ENCODE measurements at places on chromosomes 16 and 17.

DNA sequence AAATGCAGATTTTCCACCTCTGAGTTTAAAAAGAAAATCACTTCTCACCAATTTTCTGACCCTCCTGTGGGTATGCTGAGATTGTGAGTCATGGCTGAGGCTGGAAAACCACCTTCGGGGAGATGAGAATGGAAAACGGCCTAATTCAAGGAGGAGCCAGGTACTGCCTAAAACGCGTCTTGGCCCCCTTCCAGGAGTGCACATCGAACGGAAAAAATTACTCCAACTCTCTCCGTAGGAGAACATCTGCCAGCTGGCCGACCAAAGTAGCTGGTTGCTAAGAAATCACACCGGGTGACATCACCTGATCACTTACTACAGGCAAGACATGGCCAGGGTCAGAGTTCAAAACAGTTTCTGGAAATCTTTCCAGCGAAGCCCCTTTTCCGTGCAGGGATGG is 107.6 kb downstream of the ZNF423 start:
- peak; percentile 89 for DNase-seq

GRCh38 chr16:85253084-85253941 is 141.0 kb upstream of the CIBAR2 start:
- no peak for DNase-seq

DNA sequence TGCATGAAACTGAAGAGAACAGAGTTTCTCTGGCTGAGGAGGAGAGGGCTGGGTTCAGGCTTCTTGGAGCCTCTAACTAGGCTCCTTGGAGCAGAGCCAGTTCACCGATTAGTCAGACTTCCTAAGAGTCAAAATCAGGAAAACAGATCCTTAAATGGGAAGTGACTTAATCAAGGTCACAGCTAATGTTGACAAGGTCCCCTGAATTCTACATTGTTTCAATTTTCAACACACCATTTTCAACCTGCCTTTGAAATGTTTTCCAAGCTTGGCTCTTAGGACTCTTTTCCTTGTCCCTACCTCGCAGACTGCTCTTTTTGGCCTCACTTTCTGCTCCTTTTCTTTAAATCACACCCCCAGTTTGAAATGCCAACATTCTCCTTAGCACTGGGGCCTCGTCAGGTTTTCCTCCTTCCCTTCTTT is 16.3 kb downstream of the MYL4 start:
- no peak for DNase-seq

DNA sequence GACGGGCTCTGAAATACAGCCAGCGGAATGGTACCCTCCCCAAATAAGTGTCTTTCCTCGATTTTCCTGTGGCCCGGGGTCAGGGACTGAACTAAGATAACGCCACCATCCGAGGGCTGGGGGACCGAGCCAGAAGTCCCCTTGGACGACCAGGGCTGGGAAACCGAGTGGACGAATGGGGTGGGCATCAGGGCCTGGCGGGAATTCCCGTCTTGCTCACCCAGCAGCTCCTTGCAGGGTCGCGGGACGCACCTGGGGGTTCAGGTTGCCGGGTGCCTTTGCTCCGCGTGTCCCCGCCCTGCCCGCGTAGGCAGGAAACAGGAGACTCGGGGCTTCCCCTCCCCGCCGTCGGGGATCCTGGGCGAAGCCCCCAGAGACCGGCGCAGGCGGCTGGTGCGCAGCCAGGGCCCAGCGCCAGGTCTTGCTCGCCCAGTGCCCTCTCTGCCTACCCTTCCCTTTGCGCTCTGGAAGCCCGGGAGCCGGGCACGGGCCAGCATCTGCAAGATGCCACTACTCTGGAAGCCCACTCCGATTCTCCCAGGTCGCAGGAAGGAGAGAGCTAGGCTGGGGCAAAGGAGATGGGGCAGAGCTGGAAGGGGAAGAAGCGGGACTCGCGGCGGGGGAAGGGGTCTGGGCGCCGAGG is 665 bp upstream of the GRIN2C start:
- no peak for DNase-seq

DNA sequence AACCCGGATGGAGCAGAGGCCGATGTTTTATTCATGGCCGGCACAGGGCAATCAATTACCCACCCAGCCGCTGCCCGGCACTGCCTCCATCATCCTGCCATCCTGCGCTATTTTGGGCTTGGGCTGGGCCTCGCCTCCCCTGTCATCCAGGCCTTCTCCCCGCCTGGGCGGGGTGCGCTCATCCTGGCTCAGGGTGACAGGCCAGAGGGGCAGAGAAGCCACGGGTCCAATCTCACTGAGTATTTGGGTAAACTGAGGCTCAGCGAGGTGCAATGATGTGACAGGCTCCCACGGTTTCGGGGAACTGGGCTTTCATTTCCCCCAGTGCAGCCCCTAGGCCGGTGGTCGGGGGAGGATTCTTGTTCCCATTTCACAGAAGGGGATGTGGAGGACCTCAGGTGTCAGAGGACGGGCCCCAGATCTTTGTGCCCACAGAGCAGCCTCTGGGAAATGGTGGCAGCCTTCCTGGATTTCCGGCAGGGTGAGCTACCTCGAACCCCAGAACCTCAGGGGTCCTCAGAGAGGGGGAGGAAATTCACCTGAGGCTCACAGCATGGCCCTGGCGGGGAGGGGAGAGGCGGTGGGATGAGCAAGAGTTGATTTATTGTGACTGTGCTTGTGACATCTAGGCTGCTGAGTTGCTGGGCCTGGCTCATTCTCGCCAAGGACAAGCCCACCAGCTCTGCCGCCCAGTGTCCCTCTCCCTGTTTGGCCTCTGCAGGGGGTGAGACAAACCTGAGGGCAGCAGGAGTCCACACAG is 23.8 kb upstream of the KCNJ12 start:
- no peak for DNase-seq

GRCh38 chr17:4375039-4375748 is 8.7 kb upstream of the UBE2G1 start:
- DNase-seq: no peak
